ENCODE measurements at places on chromosomes 11 and 22.

- no peak for DNase-seq
Observed at GRCh38 chr11:109416601-109417000, 5.4 kb upstream of the C11orf87 start.

- DNase-seq = no peak
Observed at GRCh38 chr11:61714316-61714715, 34.1 kb downstream of the DAGLA start.

- DNase-seq = peak; percentile 41
Observed at GRCh38 chr11:5004424-5005274, 10.0 kb downstream of the OR51L1 start.

DNA sequence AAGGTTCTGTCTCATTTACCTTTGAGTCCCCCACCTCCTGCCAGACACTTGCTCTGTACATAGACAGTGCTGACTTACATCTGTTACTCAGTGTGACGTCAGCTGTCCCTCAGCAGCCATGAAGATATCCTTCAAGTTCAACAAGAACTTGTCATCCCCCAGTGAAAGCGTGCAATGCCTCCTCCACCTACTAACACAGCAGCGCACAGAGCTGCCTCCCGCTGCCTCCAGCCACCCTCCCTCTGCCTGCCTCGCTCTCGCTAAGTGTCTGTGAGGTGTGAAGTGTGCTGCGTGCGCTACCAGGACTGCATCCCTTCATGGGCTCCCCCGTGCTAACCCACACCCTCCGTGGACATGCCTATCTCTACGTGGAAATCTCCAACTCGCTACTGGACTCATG is 621.4 kb downstream of the BRD1 start:
- DNase-seq = no peak

DNA sequence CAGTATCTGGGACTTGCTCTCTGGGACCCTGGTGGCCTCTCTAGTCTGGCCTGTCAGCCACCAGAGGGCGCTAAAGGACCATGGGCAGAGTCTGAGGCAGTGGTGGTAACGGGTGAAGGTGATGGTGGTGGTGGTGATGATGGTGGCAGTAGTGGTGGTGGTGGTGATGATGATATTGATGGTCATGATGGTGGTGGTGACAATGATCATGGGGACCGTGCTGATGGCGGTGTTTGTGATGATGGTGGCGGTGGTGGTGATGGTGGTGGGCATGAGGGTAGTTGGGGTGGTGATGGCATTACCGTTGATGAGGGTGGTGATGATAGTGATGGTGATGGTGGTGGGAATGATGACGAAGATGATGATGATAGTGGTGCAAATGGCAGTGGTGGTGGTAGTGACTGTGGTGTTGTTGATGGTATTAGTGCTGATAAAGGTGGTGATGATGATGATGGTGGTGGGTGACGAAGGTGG is 16.0 kb downstream of the TRPM5 start:
- no peak for DNase-seq

DNA sequence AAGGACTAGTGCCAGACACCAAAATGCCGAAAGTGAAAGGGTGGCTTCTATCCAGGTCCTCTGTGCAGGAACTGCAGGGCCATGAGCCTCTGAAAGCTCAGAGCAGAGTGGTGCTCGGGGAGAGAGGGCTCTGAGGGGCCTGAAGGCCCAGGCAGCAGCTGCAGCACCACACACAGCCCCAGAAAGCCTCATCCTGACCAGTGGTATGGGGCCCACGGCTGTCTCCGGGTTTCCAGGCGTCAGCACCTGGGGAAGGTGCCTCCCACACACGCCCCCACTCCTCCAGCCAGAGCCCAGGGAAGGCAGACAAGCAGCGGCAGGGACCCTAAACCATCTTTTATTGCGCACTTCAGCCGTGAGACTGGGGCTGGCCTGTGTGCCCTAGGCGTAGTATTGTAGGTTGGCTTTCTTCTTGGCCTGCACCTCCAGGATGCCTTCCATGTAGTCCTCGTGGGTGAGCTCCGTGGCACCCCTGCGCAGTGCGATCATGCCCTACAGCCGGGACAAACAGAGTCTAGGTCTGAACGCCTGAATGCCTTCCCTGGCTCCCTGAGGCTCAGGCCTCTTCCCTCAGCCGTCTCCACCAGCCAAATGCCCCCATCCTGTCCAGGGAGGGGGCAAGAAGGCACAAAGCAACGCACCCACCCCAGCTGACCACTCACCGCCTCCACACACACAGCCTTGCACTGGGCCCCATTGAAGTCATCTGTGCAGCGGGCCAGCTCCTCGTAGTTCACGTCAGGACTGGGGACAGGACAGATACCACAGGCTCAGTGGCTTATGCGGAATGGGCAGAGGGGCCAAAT is 7.6 kb downstream of the PSMC3 start:
- no peak for DNase-seq

DNA sequence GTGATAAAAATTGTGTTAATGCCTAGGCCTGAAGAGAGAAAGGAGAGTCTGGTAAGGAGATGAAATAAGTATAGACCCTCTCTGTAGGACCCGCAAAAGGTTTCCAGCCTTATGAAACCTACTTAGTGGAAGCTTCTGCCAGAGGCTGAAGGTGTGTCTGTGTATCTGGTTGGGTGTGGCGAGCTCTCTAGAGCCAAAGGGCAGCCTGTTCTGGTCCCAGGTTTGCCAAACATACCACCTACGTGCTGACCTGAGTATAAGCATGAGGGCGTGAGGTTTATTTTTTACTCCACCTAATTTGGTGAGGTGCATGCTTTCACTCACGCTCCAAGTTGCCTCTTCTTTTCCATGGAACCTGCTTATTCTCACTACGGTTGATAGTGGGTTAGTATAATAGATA is 5.6 kb downstream of the CSTPP1 start:
- no peak for DNase-seq
